Sigmoid colon (tissue), 7 donors: ENCODE measurements at places on chromosomes 4 and X.

DNA sequence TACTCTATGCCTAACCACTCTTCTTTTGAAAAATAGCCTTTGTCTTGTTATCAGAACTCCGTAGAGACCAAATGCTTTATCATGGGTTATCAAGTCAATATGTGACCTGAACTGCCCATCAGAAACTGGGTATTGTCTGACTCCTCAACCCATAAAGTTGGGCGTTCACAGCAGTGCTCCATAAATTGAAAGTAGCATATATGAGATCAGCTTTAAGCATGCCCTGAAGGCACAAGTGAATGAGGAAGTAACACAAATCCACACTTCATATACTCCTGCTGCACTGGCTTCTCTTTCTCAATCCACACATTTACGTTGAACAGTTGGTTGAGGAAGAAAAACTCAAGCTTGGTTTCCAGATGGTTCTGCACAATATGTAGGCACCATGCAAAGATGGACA, 1106.0 kb downstream of the STIM2 start:
- DNase-seq = no peak

DNA sequence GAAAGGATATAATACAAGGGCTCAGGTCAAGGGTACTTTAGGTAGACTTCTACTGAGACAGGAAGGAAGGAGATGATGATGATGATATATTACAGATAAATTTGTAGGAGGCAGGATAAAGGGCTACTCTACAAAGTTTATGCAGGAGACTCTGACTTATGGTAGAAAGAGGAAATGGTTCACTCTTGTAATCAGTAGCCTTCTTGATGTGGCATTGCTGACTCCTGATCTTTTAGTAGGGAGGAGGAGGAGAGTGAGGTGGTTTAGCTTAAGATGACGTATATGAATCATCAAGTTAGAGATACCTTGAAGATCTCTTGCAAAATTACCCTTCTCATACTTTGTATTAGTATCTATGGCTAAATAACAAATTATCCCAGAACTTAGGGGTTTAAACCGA, 4.7 kb downstream of the BLTP1 start:
- no peak for DNase-seq

DNA sequence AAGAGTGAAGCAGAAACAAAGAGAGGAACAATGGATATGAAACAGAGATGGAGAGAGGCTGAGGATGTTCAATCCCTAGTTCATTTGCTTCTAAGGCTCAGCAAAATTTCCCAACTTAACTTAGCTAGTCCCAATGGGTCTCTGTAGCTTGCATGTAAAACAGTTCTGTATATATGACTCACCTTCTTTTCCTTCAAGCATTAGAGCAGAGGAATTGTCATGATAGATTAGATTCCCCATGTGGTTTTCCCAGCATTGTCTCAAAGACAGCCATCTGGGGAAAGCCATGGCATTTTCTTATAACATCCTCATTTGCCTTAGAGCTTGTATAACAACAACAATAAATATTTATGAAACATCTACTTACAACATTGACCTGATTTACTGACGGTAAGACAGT, 93.9 kb upstream of the GATB start:
- DNase-seq = no peak

DNA sequence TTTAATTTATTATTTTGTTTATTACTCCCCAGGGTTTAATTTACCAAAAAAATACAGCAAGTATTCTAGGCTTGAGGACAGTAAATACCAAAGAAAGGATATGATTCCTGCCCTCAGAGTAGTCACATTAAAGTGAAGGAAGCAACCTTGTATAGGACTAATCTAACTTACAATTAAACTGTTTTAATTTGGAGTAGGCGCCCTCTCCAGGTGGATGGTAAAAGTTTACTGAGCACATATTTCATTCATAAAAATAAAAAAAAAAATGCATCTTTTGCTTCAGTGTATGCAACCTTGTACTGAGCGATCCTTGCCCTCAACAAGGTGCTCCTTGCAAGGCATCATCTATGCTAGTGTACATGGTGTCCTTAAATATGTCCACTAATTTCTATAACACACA, 72.0 kb upstream of the MAGEB16 start:
- DNase-seq = no peak

DNA sequence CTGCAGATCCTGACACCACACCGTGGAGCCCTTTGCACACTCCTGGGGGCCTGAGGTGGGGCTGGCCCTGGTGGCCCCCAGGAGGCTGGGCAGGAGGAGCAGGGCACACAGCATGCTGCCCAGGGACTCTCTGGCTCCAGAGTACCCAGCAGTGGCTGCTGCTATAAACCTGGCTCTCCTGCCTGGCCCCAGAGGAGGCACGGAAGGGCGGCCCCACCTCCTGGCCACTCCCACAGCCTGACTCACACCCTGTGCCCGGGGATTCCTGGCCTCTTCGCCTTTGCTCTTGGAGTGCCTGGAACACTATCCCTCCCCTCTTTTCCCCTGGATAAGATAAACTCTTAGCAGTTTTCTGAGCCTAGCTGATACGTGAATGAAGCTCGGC, at the start of gene PSAPL1:
PSAPL1 (minus strand) TSS at position 165 of the 385 bp plus-strand sequence; CDS start at position 114, 51 bp downstream.
- DNase-seq = no peak
